Thyroid gland (tissue), 4 donors: ENCODE measurements at places on chromosomes 12 and 14. TPM values are rescaled to one million over a fixed set of nuclear protein-coding genes. Genes with fewer than 3 reads are reported as not detected.

DNA sequence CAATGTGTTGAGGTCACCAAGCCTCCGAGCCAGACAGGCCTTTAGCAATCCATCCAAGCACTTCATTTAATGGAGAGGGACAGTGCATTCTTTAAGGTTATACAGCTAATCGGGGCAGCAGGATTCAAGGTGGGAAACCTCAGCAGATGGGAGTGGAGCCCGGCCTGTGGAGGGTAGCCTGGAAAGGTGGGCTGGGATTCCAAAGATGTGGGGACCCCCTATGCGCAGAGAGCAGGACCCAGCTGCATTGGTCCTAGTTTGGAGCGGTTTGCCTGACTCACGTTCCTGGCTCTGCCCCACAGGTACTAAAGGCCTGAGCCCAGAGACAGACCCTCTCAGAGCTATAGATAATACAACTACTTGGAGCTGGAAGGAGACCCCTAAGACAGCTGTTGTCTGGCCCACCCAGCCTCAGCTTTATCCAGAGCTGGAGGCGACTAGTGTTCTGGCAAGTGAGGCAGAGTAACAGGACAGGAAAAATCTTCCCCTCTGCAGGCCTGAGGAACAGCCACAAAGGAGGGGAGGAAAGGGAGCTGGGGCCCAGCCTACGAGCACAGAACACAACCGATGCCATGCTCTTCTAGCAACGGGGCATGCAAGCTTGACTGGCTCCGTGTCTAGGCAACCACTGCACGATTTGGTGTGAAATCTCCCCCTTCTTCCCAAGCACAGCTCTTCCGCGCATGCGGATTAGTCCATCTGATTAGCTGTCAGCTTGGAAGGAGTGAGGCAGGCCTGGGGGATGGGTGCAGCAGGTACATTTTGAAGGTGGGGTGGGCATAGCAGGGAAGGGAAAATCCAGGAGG, 1.1 kb upstream of the MYH7 start:
- peak; percentile 90 for DNase-seq

- DNase-seq, result no peak
Measured at GRCh38 chr14:94391281-94391975, 3.0 kb upstream of the SERPINA1 start.

SIX1 gene
- total RNA-seq, result 3.6 TPM

DNA sequence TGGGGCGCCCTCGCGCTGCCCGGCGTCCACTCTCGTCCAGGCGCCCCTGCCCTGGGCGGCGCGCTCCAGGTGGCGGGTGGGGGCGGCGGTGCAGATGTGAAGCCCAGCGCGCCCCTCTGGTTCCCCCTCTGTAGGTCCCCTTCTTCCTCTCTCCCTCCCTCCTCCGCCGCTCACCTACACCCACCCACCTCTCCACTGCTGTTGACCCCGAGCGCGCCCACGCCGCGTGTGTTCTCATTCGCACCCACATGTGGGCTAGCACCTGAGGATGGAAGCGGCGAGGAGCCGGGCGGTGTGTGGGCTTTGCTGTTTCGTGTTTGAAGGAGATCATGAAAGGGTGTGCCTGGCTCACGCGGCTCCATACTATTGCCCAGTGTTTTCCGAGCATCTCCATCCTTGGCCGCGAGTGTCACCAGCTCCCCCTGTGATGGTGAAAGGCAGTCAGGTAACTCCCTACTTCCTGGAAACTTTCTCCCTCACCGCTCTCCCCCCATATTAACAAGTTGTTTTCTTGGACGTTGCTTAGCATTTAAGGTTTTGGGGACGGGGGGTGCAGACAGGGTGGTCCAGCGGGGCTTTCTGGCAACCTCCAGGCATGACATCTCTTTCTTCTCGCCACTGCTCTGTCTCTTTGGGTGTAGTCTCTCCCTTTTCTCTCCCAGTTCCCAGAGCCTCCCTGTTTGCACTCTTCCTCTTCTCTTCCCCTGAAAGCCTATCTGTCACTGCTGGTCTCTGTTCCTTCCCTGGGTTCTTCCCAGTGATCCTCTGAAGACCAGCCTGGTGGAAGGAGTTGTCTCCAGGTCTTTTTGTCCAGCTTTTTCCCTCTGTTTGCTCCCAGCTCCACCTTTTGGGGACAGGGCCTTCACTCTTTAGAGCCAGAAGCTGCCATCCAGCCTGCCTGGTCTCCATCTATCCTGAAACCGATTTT, 1.6 kb downstream of the CACNA1C start:
- no peak for DNase-seq
